ENCODE measurements at places on chromosomes 5 and 9. TPM values are rescaled to one million over a fixed set of nuclear protein-coding genes. Genes with fewer than 3 reads are reported as not detected.
A peak's percentile ranks its signal among the peaks of the same experiment; 100 is the strongest.

DNA sequence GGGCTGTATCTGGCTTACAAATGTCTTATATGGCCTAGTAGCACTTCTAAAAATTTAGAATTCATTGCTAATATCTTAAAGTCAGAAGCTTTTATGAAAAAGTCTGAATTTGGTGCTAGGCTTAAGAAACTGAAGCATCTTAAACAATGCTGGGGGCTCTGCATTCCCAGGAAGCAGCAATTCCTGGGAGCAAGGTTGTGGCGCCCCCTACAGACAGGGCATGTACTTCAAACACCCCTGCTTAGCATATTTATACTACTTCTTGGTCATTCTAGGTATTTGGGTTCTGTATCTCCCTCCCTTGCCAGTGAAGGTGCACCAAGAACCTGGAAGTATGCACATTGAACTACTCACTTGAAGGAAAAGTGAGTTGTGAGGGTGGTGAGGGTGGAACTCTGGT, 64.6 kb upstream of the GRIA1 start:
- H3K36me3 ChIP-seq, result no peaks in the 10 kb centered on the region
- H3K27me3 ChIP-seq, result peaks cover 35% of the 10 kb centered on the region
- no peak overlapping the region for H3K4me3 ChIP-seq
- no peak for DNase-seq
- no peak overlapping the region for H3K27ac ChIP-seq
- no peaks in the 10 kb centered on the region for H3K4me1 ChIP-seq

GRCh38 chr5:87851603-87852002, 417.0 kb downstream of the TMEM161B start:
- no peaks in the 10 kb centered on the region for H3K36me3 ChIP-seq
- no peak for DNase-seq
- no peak overlapping the region for H3K27ac ChIP-seq

DNA sequence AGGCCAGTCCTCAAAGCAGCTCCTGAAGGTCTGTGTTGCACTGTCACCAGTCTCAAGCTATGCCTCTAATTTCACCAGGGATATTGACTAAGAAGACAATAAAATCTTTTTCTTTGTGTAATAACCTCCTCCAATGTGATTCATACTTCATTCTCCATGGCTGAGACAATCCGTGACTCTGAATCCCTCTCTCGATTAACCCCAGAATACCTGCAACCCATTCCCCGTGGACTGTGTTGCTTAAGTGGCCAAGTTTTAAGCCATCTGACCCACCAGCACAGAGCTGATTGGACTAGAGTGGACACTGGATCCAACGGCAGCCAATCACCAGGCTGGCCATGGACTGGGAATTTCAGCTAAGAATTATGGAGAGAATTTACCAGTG, 5.4 kb upstream of the CCIN start:
- no peaks in the 10 kb centered on the region for H3K27me3 ChIP-seq
- no peak overlapping the region for H3K4me3 ChIP-seq
- H3K27ac ChIP-seq, result no peak overlapping the region
- H3K4me1 ChIP-seq, result peaks cover 6% of the 10 kb centered on the region
- H3K36me3 ChIP-seq, result no peaks in the 10 kb centered on the region

- DNase-seq, result peak; percentile 95
- H3K36me3 ChIP-seq, result no peaks in the 10 kb centered on the region
- peak overlapping the region; percentile 9 for H3K4me3 ChIP-seq
- no peaks in the 10 kb centered on the region for H3K27me3 ChIP-seq
- H3K4me1 ChIP-seq, result peaks cover 26% of the 10 kb centered on the region
- peak overlapping the region; percentile 74 for H3K27ac ChIP-seq
These were observed 106.7 kb downstream of the MCTP1 start for GRCh38 chr5:95178046-95178651.

GRCh38 chr5:10297646-10298204, 10.0 kb downstream of the CMBL start:
- no peak overlapping the region for H3K4me3 ChIP-seq
- no peaks in the 10 kb centered on the region for H3K36me3 ChIP-seq
- no peak for DNase-seq
- no peaks in the 10 kb centered on the region for H3K4me1 ChIP-seq

DNA sequence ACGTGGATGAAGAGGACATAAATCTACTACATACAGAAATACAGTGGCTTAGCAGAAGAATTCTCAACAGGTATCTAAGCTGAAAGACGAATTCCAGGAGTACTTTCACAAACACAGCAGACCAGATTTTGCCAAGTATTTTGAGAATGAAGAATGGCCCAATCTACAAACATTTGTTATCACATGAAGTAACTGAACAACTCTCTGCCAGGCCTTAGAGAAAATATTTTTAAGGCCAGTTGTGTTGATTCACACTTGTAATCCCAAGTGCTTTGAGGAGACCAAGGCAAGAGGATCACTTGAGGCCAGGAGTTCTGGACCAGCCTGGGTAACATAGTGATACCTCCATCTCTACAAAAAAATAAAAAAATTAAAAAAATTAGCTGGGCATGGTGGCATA, 14.3 kb downstream of the AGTPBP1 start:
- no peak overlapping the region for H3K27ac ChIP-seq
- no peak overlapping the region for H3K4me3 ChIP-seq
- no peaks in the 10 kb centered on the region for H3K36me3 ChIP-seq
- H3K27me3 ChIP-seq, result no peaks in the 10 kb centered on the region
- no peak for DNase-seq

DNA sequence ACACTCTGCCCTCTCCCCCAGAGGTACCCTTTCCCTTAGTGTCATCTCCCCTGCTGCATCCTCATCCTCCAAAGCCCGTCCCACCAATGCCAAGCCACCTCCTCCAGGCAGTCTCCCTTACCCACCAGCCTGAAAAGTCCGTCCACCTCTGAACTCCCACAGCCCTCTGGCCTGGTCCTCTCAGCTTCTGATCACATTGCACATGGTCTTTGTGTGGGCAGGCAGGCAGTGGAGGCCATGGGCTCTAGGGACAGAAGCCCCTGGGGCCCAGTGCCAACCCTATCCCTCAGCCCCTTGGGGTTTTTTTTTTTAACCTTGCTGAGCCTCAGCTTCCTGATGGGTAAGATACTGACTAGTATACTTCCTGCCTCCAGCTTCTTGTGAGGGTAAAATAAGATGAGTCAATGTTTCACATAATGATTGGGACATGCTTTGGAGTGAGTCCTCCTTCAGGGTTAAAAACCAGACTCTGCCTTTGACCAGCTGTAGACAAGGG, 19.4 kb downstream of the CSF1R start:
- no peaks in the 10 kb centered on the region for H3K27me3 ChIP-seq
- H3K27ac ChIP-seq, result no peak overlapping the region
- DNase-seq, result no peak
- H3K4me1 ChIP-seq, result no peaks in the 10 kb centered on the region

Gene TNFSF8
- not detected for total RNA-seq

Gene OR2V1
- total RNA-seq, result not detected

Gene CDKN2A
- total RNA-seq, result not detected

Gene SOX30
- not detected for total RNA-seq

Gene LAMC3
- 0.37 TPM for total RNA-seq

Gene SPRY4
- 35.6 TPM for total RNA-seq

Gene DENND4C
- total RNA-seq, result 13.9 TPM

Gene SUSD3
- total RNA-seq, result not detected

Gene DMRTA1
- 0.41 TPM for total RNA-seq

Gene PCDHGC3
- 103 TPM for total RNA-seq

Gene RNF208
- 13.7 TPM for total RNA-seq

Gene GNAQ
- 68.6 TPM for total RNA-seq

All from A673 (cell line).